ENCODE measurements at places on chromosomes 4 and X.

- DNase-seq = no peak
These were observed 11.3 kb downstream of the CPEB2 start for GRCh38 chr4:15013585-15013984.

- DNase-seq = no peak
These were observed 51.1 kb upstream of the IL21 start for GRCh38 chr4:122671919-122672490.

GRCh38 chr4:67393007-67393406, 152.3 kb downstream of the CENPC start:
- DNase-seq = no peak

GRCh38 chr4:116724249-116724648, 361.1 kb downstream of the TRAM1L1 start:
- DNase-seq = no peak

DNA sequence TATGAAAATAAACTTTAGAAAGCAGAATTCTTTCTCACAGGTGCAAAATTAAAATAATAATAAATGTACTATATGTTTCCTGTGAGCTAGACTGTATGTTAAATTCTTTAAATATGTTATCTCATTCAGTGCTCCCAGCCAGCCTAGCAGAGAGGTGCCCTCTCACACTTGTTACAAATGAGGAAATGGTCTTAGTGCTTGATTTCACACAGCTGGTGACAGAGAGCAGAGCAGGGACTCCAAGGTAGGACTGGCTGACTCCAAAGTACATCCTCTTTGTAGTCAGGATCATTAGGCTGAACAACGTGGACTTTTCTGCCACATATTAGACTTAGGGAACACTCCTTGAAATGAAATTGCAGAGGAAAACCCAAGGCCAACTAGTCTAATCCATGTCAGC, 72.0 kb upstream of the HHIP start:
- no peak for DNase-seq

- DNase-seq = no peak
These were observed 1927.1 kb upstream of the PCDH7 start for GRCh38 chr4:28792917-28793597.

DNA sequence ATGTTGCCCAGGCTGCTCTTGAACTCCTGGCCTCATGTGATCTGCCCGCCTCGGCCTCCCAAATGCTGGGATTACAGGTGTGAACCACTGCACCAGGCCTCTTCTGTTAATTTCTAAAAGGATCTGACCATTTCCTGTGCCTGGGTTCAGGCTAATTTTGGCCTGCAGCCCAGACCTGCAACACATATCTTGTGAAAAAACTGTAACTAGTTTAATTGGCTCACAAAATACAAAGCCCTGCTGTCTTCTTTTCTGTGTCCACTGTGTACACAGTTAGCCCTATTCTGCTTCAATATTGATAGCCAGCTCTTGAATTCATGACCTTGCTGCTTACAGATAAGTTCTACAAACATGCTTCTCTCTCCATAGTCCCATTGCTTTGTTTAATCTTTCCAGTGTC, 753.5 kb downstream of the PDHA2 start:
- DNase-seq = no peak

GRCh38 chrX:152932598-152933175, 34.8 kb downstream of the ZNF185 start:
- DNase-seq = no peak

GRCh38 chrX:103628386-103629317, at the start of gene TCEAL1:
Gene TCEAL1 (plus strand): TSS chrX:103628975. CDS start chrX:103629917, 942 bp downstream.
- peak; percentile 52 for DNase-seq

DNA sequence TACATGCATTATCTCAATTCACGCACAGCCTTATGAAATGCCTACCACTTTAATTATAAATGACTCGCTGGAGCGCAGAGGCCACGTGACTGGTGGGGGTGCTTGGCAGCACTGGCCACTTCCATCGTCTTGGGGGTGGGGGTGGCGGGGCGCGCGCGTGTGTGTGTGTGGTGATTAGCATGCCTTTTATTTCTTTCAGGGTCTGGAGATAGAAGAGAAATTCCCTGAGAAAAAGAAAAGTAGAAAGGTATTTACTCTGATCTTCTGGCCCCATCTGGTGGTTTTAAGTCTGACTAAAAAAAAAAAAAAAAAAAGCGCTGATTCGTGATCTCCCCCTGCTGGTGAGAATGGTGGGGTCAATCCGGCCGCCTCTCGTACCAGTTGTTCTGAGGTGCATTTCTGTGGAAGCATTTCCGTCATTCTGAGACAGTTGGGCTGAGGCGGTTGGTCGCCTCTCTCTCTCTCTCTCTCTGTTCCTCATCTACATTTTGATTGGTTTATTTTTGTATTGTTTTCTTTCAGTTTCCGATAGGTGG, at the start of gene CCNB3:
CCNB3 (plus strand) TSS at position 402 of the 536 bp plus-strand sequence. CDS start 80,399 bp downstream, outside the sequence.
- peak; percentile 38 for DNase-seq

DNA sequence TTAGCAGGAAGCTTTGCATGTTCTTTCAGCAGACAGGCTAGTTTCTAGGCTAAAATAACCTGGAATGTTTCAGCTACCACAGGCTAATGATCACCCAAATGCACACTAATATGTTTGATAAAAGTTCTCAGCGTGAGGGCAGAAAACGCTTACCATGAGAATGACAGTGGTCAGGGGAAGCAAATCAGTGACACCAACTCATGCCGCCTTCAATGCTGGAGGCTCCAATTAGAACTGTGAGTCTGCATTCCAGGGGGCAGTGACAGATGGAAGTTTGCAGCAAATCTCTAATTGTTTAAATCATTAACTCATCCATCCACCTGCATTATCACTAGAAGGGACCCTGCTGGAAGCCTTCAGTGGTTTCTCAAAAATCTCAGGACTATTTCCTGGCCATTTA, 43.2 kb downstream of the ANOS1 start:
- DNase-seq = no peak

DNA sequence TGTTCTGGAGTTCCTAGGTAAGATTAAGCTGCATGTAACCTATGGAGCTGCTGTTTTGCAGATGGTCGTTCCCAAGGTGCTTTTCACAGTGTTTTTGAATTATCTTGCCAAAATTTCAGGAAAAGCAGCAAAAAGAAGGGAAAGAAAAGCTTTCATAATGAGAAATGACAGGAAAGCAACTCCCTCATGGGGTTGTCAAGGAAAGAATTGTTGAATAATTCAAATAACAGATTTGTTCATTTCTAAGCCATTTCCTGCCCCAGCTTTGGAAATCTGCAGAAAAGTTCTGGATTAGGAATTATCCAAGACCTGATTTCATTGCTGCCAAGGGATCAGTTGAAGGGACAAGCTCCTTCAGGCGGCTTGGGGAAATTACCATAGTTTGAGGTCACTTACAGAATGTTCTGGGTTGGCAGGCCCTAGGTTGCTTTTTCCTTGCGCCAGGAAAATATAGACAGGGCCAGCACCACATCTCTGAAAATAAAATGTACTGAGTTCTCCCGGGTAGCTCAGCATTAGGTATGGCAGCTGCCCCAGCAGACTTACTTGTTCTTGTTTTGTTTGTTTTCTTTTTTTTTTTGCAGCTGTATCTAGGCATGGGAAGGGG, 354.7 kb downstream of the STIM2 start:
- DNase-seq = no peak

GRCh38 chr4:52372747-52373146, 286.4 kb downstream of the USP46 start:
- no peak for DNase-seq

DNA sequence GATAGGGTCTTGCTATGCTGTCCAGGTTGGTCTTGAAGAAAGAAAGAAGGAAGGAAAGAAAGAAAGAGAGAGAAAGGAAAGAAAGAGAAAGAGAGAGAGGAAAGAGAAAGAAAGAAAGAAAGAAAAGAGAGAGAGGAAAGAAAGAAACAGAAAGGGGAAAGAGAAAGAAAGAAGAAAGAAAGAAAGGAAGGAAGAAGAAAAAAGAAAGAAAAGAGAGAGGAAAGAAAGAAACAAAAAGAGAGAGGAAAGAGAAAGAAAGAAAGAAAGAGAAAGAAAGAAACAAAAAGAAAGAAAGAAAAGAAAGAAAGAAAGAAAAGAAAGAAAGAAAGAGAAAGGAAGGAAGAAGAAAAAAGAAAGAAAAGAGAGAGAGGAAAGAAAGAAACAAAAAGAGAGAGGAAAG, 95.8 kb upstream of the SHOX start:
- no peak for DNase-seq

DNA sequence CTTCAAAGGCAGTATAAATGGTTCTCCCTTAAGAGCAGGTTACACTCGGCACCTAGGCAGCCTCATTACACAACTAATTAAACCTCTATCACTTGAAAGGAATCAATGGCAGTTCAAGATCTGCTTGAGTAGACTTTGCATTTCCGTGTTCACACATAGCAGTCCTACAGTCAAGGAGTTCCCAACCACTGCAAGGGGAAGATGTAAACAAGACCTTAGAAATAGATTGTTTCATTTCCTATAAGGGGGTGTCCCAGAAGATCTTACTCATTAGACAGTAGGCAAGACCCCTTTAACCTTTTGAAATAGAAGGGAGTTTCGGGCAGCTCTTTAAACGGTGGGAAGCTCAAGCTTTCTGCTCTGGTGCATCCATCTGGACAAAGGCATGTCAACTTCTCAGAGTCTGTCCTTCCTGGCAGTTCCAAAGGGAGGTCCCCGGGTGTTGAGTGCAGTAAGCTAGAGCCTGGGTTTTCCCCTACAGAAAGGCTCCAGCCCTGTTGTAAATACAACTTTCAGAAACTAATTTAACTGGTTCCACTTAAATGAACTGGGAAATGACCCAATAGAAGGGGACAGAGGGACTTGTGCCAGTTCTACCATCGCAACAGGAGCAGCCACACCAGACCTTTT, 150.8 kb downstream of the RBMX2 start:
- no peak for DNase-seq

- DNase-seq = no peak
These were observed 35.6 kb upstream of the CDKN2AIP start for GRCh38 chr4:183408796-183409195.

DNA sequence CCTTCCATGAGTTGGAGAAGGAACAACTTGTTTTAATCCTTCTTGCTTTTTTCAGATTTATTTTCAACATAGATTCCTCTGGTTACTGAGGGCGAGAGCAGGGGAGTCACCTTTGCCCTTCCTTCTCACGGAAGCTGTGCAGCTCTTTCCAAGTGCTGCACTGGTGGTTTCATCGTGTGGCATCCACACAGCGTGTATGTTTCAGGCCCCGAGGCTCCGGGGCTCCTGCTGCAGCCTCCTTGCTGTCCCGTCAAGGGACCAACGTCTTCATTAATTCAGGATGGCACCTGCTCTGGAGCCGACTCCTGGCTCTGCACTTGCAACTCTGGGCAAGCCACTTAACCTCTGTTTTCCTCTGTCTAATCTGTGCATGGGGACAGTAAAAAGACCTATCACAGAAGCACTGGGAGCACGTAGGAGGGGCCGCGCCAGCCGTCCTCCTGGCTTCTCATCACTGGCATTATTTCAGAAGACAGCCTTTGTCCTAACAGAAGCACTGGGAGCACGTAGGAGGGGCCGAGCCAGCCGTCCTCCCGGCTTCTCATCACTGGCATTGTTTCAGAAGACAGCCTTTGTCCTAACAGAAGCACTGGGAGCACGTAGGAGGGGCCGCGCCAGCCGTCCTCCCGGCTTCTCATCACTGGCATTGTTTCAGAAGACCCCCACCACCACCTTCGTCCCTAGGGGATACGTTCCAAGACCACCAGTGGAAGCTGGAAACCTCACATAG, 117.8 kb upstream of the NKX1-1 start:
- no peak for DNase-seq

DNA sequence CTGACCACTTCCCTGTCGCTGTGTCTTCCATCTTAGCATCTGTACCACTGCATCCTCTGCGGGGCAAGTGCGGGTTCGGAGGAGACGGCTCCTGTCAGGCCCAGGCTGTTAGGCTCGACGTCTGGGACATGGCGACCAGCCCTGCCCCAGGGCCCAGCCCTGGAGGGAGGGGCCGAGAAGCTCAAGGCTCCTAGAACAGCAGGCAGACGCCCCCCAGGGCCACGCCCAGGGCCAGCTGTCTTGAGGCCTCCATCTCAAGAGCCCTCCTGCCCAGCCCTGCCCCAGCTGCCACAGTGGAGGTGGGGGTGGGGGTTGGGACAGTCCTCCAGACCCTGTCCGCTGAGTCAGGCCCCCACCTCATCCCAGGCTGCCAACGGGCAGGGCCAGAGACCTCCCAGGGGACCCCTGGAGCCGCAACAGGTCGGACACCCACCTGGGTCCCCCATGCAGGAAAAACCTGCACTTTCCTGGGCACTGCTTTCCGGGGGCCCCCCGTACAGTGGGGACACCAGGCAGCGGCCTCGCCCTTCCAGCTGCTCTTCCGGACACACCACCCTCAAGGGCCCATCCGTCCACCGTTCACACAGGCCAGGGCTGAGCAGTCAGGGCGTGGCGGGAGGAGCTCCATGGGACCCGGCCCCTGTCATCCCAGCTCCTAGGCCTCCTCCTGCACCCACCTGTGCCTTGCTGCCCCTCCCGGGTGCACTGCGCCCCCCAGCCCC, 83.1 kb downstream of the FAM53A start:
- no peak for DNase-seq

DNA sequence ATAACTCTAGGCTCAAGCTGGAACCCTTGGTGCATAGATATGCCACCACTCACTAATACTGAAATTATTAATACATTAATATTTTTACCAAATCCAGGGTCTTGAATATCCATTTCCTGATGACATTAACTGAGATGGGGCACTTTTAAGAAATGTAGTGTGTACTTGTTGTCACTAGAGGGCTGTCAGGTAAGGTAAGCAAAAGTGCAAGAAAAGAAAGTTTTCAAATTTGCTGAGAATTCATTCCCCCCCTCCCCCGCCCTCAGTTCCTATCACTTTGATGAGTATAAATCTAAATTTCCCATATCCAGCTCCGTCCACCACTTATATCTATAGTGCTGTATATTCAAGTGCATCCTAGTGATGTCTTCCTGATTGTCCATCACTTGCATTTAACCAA, 20.5 kb upstream of the WDR44 start:
- DNase-seq = no peak

DNA sequence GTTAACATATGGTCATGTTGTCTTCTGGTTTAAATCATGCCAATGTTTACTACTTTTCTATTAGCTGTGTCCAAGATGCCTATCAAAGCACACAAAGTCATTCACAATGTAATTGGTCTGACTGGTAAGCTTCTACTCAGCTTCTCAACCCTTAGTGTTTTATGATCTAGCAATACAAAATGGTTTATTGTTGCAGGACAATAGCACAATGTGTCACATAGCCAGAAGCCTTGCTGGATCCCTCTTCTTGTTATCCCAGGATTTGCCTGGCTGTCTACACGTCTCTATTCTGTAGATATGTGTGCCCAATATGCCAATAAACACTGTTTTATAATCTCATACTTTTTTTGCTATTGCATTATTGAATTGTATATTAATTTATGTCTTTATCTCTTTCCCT, 1111.0 kb upstream of the AGA start:
- DNase-seq = no peak

- no peak for DNase-seq
These were observed 3.0 kb downstream of the STARD8 start for GRCh38 chrX:68650491-68650890.

GRCh38 chr4:24794916-24795665, at the start of gene SOD3:
Gene SOD3 (plus strand): TSS chr4:24795573. CDS start chr4:24799522, 3,949 bp downstream.
- DNase-seq = no peak

DNA sequence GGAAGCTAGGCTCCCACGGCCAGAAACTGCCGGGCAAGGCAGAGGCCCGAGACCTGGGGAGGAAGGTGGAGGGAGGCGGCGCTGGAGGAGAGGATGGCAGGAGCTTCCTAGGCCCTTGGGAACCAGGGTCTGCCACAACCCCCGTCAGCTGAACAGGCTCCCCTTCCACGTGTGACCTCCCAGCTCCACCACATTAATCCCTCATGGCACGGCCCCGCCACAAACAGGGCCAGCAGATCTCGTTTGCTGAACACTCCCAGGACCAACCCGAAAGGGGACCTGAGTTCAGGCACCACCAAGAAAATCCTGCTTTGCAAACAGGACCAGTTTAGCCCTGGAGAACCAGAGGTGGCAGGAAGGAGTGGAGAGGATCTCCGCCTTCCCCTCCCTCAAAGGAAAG, 62.7 kb downstream of the FHDC1 start:
- DNase-seq = no peak

GRCh38 chrX:151973060-151973661, 1.3 kb downstream of the GABRE start:
- no peak for DNase-seq
